ENCODE measurements at places on chromosomes 2 and 18.

DNA sequence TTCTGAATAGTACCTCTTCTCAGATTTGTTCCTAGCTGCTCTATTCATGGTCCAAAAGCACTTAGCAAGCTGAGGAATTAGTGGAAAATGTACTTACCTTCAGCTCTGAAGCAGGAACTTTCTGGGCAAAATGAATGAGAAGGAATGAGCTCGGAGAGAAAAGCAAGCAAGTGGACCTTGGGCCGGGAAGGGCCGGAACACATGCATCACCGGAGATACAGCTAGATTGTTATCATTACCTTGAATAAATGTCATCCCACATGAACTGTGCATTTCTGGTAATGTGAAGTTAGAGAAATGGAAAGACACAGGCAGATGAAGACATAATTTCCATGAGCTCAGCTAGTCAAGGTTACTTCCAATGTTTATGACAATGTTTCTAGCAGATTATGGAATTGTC lies at the start of gene MC2R:
Gene MC2R (minus strand): TSS at position 146 of the 400 bp plus-strand sequence. CDS start 30,018 bp downstream, outside the sequence.
- DNase-seq = no peak

DNA sequence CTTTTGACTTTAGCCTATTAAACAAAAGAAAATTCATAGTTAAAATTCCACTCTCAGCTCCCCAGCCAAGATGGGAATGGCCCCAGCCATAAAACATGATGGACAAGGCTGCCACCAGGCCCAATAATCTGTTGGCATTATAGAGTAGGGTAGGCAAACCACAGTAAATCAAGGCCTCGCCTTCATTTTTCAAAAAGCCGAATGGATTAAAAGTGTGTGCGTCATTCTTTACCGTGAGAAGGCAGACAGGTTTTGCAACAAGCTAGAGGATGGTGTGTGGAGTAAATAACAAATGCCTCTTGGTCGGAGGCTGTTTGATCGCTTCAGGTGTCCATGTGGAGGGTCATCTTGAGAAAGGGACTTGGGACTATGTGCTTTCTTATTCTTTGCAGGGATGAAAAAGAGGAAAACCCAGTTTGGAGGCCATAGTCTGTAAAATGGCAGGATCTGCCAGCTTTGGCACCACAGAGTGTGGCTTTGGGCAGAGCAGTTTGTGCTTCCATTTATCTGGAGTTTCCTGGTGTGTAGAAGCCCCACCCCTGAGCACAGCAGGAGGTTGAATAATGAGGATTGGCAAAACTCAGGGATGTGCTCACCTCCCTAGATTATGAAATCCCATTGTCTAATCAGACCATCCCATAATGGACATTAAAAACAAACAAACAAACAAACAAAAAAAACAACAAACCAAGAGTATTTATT lies 57.1 kb upstream of the ITGB6 start:
- no peak for DNase-seq

DNA sequence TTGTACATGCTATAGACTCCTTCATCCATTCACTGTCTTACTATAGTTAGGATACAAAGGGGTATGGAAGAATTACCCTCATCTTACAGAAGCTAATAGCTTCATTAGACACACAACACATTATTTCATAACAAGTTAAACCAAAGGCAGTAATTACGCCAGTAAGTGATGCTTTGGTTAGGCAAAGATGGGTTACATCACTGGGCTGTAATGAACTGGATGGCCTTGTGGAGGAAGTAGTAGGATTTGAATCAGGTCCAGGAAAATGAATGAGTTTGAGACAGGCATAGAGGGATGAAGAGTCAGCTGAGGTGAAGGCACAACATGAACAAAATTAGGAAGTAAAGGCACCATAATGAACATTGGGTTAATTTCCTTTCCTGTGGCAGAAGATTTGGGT lies 80.1 kb downstream of the SOCS6 start:
- DNase-seq = no peak

DNA sequence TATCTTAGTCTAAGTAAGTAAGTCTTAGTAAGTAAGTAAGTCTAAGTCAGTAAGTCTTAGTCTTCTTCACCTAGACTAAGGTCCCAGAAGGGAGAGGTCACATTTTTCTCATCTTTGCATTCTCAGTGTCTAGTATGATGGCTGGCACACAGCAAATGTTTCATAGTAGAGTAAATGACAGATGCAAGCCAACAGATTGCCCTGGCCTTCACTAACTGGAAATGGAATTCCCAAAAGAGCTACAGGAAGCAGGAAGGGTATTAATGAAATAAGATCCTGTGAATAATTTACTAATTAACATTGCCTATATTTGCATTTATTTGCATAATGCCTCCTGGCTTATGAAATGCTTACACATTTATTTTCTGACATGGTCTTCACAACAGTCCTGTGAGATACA lies 221.6 kb downstream of the RAD51AP2 start:
- no peak for DNase-seq

- DNase-seq = no peak
These were observed 35.9 kb upstream of the MYO1B start for GRCh38 chr2:191209340-191209739.

Measured in psoas muscle (tissue), 8 donors.